ENCODE measurements at places on chromosomes 5 and 9.

DNA sequence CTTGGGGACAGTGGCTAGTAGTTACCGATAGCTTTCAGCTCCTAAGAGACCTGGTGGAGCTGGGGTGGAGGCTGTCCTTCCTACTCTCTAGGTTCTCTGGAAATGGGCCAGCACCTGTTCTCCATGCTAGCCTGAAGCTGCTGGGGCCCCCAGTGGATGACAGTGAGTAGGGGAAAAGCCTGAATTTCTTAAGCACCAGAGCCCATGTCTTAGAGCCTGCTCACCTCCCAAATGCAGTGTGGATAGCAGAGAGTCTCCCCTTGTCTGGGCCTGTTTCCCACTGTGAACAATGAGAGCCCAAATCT lies 105.8 kb downstream of the DAB2IP start:
- no peak for DNase-seq

- DNase-seq, result no peak
These were observed 61.4 kb upstream of the RANBP3L start for GRCh38 chr5:36363101-36363500.

- DNase-seq, result no peak
These were observed 69.1 kb downstream of the ZNF366 start for GRCh38 chr5:72438141-72438540.

- DNase-seq, result no peak
These were observed 13.1 kb downstream of the SELENOP start for GRCh38 chr5:42798284-42799240.

DNA sequence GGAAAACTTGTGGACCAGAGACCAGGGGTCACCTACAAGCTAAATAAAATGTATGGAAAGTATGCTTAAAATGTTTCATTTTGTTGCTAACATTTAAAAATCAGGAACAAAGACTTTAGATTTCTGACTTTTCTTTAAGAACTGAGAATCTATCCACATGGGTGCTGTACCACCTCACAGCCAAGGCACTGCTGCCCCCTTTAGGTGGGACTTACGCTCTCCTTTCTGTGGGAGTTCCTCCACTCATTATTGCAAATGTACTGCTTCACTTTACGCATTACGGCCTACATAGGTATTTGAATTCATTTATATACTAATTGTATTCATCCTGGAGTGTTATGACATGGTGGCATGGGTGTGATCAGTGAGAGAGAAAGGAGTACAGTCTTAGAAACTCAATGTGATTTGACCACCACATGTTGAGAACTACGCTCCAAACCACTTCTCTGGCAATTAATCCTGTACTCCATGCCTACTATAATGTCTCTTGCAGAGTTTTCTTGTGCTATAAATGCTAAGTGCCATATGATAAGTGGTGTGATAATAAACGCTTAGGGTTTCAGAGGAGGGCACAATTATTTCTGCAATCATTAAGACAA lies 24.7 kb upstream of the CETN3 start:
- DNase-seq, result peak; percentile 53

GRCh38 chr5:73318308-73318719 lies 130.3 kb downstream of the FOXD1 start:
- DNase-seq, result no peak

All from mucosa of descending colon (tissue), 3 donors.